H7 (cell line): ENCODE measurements at places on chromosomes 5 and 9. TPM values are rescaled to one million over a fixed set of nuclear protein-coding genes. Genes with fewer than 3 reads are reported as not detected.

GRCh38 chr5:178895615-178896571 is at the start of gene ZFP2:
ZFP2 (plus strand) TSS chr5:178895913; CDS start chr5:178931314, 35,401 bp downstream.
- peak; percentile 88 for DNase-seq

DNA sequence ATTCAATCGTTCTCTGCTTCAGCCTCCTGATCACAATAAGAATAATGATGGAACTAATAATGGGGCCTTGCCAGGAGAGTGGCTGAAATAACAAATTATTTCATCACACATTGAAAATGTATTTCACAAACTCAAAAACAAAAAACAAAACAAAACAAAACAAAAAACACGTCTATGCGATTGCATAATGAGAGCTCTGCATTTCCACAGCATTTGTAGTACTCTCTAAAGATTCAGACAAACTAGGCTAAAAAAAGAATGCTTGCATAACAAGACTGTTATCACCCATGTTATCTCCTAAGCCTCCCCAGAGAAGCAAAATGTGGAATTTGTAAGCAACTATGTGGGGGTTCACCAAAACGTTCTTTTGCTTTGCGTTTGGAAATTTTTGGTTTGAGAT is 48.1 kb downstream of the PRELID2 start:
- DNase-seq, result no peak

GRCh38 chr5:52725065-52725746 is 62.5 kb upstream of the ITGA1 start:
- no peak for DNase-seq

- no peak for DNase-seq
Observed at GRCh38 chr5:180155365-180155926, 53.6 kb downstream of the RASGEF1C start.

LCN12 gene
- total RNA-seq, result 0.38 and 2.9 TPM in 2 replicates
